Femur (tissue), 1 donor: ENCODE measurements at places on chromosomes 1 and 21.

GRCh38 chr1:193569096-193569982 lies 382.9 kb upstream of the B3GALT2 start:
- no peak for DNase-seq

DNA sequence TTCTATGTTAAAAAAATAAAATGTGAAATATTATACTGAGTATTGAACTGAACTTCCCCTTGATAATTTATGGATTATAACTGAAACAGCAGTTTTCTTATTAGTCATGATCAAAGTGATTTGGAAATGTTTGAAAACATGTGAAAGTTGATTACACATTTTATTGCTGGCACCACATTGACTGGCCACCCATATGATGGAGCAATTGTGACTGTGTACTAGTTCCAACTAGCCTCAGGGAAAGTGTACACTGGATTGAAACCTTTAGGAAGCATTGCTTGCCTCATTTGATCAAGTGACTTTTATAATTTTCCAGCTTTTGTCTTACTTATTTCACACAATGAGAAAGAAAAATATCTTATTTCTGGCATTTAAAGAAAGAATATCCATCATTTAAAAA lies 128.0 kb upstream of the ADGRL2 start:
- no peak for DNase-seq

DNA sequence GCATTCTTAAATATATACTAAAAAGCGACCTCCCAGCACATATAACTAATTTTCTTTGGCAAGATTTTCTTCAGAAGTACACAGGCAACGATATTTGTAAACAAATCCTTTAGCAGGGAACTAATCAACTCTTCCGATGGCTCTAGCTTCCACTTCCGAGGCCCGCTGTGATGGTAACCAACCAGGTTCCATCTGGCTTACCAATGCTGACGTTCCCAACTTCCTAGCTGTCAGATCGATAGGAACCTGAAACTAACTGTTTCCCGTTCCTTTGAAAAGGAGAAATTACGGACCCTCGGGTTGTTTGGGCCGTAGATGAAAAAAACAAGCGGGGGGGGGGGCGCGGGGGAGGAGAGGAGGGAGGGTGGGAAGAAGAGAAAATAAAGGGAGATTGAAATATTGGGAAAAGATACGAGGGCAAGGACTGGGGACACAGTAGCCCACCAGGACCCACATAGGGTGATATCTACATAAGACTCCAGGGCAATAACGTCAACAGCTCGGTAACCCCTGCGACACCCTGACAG lies 513 bp downstream of the GTF2B start:
- peak; percentile 44 for DNase-seq

- DNase-seq = no peak
Measured at GRCh38 chr1:234718496-234719453, 108.8 kb upstream of the IRF2BP2 start.

DNA sequence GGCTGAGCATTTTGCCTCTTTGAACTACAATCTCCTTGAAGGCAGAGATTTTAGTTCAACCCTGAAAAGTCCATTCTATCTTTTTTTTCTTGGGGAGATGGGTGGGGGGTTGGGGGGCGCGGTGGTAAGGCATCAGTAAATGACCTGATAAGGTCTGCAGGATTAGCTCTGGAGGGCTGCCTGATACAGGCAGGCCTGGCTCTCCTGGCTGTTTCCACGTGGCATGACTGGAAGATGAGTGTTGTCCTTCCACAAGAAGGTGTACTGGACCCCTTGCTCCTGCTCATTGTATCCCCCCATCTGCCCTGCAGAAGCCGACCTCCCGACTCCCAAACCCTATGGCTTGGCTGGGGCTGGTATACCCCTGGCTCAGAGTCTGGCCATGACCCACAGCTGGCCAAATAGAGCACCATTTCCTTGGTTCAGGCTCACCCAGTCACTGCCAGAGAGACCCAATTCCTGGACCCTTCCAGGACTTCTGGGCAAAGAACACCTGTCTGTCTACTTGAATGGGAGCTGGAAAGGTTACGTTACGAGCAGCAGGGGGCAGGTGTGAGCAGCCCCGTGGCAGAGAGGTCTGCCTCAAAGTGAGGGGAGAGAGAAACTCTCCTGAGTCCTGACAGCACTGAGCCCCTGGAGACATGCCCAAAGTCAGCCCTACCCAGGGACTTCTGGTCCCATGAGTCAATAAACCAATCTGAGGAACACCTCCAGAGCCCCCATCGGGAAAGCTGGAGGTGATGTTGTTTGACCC lies 17.0 kb downstream of the DHRS3 start:
- DNase-seq = no peak

- no peak for DNase-seq
Measured at GRCh38 chr1:30988045-30988444, 77.5 kb downstream of the PUM1 start.
